ENCODE measurements at places on chromosomes 1 and 21.

- DNase-seq, result no peak
These were observed 53.0 kb downstream of the GPR161 start for GRCh38 chr1:168083456-168084325.

DNA sequence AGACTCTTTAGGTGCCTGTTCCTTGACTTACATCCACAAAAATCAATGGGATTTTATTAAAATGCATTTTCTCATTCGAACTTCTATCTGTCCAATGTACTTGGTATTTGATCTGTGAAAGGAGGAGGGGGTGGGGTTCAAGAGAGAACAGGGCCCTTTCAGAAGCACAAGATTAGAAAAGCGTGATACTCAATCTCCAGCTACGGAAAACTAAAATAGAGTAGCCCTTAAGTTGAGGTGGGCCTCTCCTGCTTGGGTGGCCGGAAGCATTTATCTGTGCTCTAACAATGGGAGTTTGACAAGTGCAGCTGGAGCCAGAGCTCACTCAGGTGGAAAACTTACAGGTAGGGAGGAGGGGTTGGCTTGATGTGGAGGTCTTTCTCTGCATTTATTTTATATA is 462 bp upstream of the RXRG start:
- no peak for DNase-seq

GRCh38 chr1:218255090-218255489 is 30.0 kb upstream of the RRP15 start:
- no peak for DNase-seq

DNA sequence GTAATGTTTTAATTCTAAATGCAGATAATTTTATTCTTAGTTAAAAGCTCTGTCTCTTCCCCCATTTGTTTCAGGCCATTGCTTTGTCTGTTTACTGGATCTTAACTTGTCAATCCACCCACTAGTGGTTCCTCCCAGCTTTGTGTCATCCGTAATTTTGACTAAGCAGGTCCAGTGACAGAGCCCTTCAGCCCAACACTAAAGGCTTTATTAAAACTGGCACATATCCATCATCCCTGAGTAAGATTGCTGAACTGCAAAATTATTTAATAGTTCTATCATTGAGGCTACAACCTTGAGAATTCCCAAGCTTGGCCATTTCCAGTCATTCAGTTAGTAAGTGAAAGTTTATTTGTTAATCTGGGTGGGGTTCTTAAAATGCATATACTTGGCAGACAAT is 96.7 kb downstream of the NGF start:
- no peak for DNase-seq

GRCh38 chr1:168672278-168672677 is 56.7 kb downstream of the DPT start:
- DNase-seq, result no peak

- no peak for DNase-seq
These were observed 4.0 kb downstream of the TFF3 start for GRCh38 chr21:42311160-42311559.

- DNase-seq, result no peak
These were observed 5.0 kb downstream of the DENND1B start for GRCh38 chr1:197770243-197770642.

DNA sequence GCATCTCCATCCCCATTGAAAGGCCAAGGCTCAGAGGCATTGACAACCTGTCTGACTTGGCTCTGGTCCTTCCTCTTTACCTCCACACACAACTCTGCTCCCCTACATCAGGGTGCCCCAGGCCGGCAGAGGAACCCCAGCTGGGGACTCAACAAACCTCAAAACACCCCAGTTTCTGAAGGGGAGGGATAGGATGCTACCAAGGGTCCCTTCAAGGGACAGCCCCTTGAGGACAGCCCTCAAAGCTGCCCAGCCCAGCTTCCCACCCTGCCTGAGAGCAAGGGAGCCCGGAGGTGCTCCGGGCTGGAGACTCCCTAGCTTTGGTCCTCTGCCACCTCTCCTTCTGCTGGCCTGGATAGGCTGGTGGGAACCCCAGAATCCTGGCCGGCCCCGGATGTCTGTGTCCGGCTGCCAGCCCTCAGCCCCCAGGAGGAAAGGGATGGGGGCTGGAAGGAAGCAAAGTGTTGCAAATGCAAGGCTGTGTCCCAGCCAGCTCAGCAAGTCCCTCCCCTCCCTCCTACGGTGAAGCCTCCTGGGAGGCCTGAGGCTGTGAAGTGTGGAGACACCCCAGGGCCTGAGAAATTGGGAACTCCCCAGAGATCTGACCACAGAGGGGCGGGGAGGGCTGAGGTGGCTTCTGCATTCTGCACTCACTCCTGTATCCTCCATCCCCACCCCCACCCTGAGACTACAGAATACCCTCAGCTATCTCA is 1.1 kb upstream of the MARCKSL1 start:
- peak; percentile 48 for DNase-seq

DNA sequence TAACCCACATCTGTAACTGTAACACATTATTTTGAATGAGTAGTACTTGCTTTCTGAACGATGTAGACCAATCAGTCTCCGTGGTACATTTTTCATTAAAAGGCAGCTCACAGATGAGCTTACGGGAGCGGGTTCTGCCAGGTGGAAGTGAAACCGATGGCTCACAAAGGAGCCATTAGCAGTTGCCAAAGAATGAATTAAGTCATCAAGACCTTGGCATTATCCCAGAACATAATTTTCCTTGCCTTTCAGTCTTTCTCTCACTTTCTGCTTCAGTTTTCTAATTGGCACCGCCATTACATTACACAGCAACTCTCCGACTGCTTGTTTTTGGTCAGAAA is 33.5 kb upstream of the UTS2 start:
- no peak for DNase-seq

GRCh38 chr1:57423656-57424211 is at the start of gene DAB1:
TSS of gene DAB1 (minus strand) at chr1:57424060. CDS start at chr1:57291030, 133,030 bp downstream.
- no peak for DNase-seq

DNA sequence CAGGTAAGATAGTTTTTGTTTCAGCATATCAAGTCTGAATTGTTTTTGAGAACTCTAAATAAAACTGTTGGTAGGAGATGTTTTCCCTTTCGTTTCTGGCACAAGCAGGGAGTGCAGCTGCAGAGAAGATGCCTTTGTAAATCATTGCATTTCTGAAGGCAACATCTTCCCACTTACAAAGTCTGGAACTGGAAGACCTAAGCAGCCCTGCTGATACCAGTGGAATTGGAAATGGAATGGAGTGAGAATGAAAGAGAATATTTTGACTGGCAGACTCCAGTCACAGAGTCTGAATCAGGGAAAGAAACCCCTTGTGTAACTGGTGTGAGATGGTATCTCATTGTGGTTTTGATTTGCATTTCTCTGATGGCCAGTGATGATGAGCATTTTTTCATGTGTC is 815.6 kb downstream of the LTN1 start:
- no peak for DNase-seq

- no peak for DNase-seq
These were observed 10.7 kb upstream of the FHAD1 start for GRCh38 chr1:15236321-15236721.

- no peak for DNase-seq
These were observed 45.3 kb downstream of the MAST2 start for GRCh38 chr1:45848714-45849113.
